ENCODE measurements at places on chromosomes 2 and 18. TPM values are rescaled to one million over a fixed set of nuclear protein-coding genes. Genes with fewer than 3 reads are reported as not detected.

DNA sequence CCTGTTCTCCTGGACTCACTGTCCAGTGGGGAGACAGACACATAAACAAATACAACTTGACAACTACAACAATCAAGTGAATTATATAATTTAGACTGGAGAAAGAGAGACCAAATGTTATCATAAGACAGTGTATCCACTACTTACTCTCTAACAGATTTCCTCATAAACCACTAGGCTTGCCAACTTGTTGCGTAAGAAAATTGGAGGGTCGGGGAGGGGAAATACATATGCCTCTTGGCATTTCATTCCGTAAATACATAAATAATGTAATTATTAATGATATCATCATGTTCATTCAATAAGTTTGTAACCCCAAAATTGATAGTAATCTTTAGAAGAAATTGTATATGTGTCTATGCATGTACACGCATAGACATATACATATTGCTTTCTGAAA lies 14.9 kb downstream of the RAB6D start:
- H3K4me3 ChIP-seq, result no peak overlapping the region
- DNase-seq, result no peak
- no peaks in the 10 kb centered on the region for H3K4me1 ChIP-seq
- no peaks in the 10 kb centered on the region for H3K36me3 ChIP-seq
- H3K27ac ChIP-seq, result no peak overlapping the region
- H3K27me3 ChIP-seq, result no peaks in the 10 kb centered on the region

DNA sequence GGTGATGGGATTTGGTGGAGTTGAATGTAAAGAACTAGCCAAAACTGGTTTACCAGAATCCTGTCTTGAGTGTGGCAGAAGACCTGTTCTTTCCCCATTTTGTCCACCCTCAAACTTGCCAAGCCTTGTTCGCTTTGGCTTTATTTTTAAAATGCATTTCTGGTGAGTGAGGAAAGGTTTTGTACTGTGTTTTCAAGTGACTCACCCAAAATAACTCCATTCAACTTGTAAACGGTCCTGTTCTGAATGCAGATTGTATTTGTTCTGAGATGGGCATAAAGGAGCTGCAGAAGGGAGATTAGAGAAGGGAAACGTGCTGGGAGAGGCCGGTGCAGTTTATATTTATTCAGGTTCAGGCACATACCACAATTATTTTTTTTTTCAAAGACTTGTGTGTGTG lies 5.3 kb upstream of the ITPRID2 start:
- no peak overlapping the region for H3K27ac ChIP-seq

DNA sequence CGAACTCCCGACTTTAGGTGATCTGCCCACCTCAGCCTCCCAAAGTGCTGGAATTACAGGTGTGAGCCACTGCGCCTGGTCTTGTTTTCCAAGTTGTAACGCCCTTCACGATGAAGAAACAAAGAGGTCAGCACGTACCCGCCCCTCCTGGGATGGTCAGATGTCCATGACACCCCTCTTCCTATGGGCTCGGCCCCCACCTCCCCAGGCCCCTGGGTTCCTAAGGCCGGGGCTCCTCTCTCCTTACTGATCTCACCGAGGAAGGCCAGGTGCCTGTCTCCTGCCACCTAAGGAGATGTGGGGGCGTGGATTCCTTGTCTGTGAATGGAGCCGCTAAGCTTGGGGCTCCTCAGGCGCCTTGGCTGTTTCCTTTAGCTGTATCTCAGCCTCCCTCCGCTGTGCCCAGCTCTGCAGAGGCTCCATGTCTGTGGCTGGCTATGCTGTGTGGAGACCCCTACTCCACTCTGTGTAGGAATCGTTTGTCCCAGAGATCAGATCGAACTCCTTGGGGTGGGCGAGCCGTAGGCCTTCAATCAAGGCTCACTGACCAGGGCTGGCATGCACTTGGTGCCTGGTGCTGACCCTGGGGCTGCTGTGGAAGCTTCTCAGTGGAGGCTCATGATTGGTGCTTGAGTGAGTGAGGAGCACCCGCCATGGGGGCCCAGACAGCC lies 8.8 kb downstream of the COLEC11 start:
- no peak for DNase-seq
- H3K4me3 ChIP-seq, result no peak overlapping the region
- H3K4me1 ChIP-seq, result peaks cover 1% of the 10 kb centered on the region
- H3K27ac ChIP-seq, result no peak overlapping the region
- peaks cover 4% of the 10 kb centered on the region for H3K27me3 ChIP-seq

- H3K36me3 ChIP-seq, result no peaks in the 10 kb centered on the region
- no peak overlapping the region for H3K27ac ChIP-seq
- no peaks in the 10 kb centered on the region for H3K4me1 ChIP-seq
- H3K27me3 ChIP-seq, result no peaks in the 10 kb centered on the region
- no peak overlapping the region for H3K4me3 ChIP-seq
Measured at GRCh38 chr2:188274274-188274673, 17.4 kb upstream of the GULP1 start.

DNA sequence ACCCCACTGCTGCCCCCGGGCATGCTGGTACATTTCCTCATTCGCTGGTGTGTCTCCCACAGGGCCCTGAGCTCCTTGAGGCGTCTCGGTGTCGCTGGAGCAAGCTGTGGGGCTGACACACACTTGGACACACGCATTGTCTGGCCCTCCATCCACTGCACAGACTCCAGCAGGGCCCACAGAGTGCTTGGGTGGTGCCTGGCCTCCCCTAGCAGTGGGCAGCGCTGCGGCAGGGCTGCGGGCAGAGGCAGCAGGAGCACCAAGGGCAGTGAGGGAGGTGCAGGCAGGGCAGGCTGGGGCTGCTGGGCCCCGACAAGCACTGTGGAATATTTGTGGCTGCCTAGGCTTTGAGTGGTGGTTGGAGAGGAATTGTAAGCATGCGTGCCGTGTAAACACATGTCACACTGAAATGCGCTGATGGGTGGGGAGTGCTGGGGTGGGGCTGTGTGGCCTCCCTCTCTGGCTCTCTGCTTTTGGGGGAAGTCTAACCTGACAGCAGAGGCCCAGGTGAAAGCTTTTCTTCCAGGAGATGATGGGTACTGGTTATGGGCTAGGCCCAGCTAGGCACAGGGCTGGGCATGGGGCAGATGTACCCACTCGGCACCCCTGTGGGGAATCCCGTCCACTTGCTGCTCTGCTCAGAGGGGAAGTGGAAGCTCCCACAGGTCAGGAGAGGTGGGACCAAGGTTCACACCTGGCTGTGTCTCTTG lies 55.5 kb upstream of the HS6ST1 start:
- H3K4me3 ChIP-seq, result no peak overlapping the region
- H3K4me1 ChIP-seq, result peaks cover 28% of the 10 kb centered on the region
- peak overlapping the region; percentile 59 for H3K27ac ChIP-seq
- peak; percentile 87 for DNase-seq

- no peaks in the 10 kb centered on the region for H3K4me1 ChIP-seq
- H3K27ac ChIP-seq, result no peak overlapping the region
- H3K4me3 ChIP-seq, result no peak overlapping the region
- DNase-seq, result peak; percentile 58
- H3K27me3 ChIP-seq, result peaks cover 29% of the 10 kb centered on the region
Measured at GRCh38 chr18:616380-616995, 19.7 kb downstream of the CLUL1 start.

DNA sequence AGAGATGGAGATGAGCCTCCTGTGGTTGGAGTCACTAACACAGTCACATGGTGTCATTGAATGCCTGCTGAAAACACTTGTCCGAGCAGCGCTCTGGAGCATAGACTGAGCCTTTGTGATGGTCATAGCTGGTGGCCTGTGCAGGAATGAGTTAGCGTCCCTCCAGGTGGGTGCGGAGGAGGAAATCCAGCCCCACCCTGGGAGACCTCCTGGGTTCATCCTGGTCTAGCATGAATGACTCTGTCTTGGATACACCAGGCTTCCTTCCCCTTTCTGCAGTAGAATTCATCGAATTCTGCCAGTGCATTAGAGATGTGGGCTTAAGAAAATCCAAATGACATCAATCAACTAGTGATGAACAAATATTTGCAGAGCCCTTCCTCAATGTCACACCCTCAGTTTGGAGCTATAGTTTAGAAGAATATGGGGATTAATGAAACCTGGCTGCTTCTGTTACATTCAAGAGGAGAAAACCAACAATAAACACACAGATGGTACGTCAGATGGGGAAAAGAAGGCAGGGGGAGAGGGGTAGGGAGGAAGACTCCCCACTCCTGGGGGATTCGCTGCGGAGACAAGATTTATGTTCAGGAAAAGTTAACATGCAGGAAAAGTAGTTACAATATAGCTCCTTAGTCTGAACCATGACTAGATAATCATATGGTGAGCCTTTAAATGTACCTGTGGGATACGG lies 136.7 kb downstream of the DDX1 start:
- peaks cover 2% of the 10 kb centered on the region for H3K4me1 ChIP-seq
- H3K4me3 ChIP-seq, result no peak overlapping the region
- no peaks in the 10 kb centered on the region for H3K36me3 ChIP-seq
- H3K27ac ChIP-seq, result no peak overlapping the region

GRCh38 chr18:25457126-25457525 lies 105.2 kb upstream of the ZNF521 start:
- no peaks in the 10 kb centered on the region for H3K27me3 ChIP-seq
- no peaks in the 10 kb centered on the region for H3K36me3 ChIP-seq
- H3K4me3 ChIP-seq, result no peak overlapping the region
- no peak for DNase-seq

GRCh38 chr2:219178377-219179175 lies 501 bp downstream of the RETREG2 start:
- DNase-seq, result peak; percentile 15
- peak overlapping the region; percentile 64 for H3K4me3 ChIP-seq
- no peaks in the 10 kb centered on the region for H3K27me3 ChIP-seq
- H3K4me1 ChIP-seq, result 0 out of 2 replicates have a peak, but pooled peaks cover 6% of the 10 kb centered on the region
- peaks cover 48% of the 10 kb centered on the region for H3K36me3 ChIP-seq
- H3K27ac ChIP-seq, result peak overlapping the region; percentile 84

TBC1D8 gene
- total RNA-seq, result 1.3 TPM

- H3K36me3 ChIP-seq, result no peaks in the 10 kb centered on the region
- H3K27me3 ChIP-seq, result no peaks in the 10 kb centered on the region
- no peak overlapping the region for H3K4me3 ChIP-seq
- H3K27ac ChIP-seq, result peak overlapping the region; percentile 39
Measured at GRCh38 chr2:43018179-43019024, 208.0 kb downstream of the ZFP36L2 start.

GRCh38 chr2:197131558-197131855 lies 179.1 kb downstream of the ANKRD44 start:
- H3K4me1 ChIP-seq, result no peaks in the 10 kb centered on the region
- no peak overlapping the region for H3K27ac ChIP-seq

All from IMR-90 (cell line).